BJ (cell line): ENCODE measurements at places on chromosomes 12 and 14. TPM values are rescaled to one million over a fixed set of nuclear protein-coding genes. Genes with fewer than 3 reads are reported as not detected.

- DNase-seq: no peak
Observed at GRCh38 chr12:116370886-116371580, 93.5 kb upstream of the MED13L start.

The RTL1 gene
- not detected in 2 replicates for polyA plus RNA-seq

The DLK1 gene
- not detected in 2 replicates for polyA plus RNA-seq

GRCh38 chr12:52703878-52704277 is 554 bp upstream of the KRT77 start:
- DNase-seq: no peak

The OR6C2 gene
- polyA plus RNA-seq: not detected in 2 replicates

DNA sequence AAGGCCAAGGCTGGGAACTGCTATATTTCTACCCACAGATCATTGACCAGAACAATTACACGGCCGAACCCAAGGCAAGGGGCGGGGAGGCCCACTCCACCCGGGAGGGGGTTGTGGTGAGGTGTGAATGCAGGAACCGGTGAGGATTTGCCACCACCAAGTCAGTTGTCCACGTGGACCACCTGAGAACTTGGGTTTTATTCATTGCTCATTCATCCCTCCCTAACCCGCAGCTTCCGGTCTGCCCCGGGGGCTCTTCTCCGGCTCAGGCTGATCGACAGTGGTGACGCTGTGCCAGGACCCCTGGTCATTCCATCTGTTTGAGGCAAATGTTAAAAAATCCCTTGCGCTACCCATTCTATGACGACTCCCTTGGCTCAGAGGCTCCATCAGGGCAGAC is 127.7 kb upstream of the RTL1 start:
- no peak for DNase-seq

The B4GALNT3 gene
- 0.05 TPM in 1 of 2 replicates, not detected in the other for polyA plus RNA-seq

DNA sequence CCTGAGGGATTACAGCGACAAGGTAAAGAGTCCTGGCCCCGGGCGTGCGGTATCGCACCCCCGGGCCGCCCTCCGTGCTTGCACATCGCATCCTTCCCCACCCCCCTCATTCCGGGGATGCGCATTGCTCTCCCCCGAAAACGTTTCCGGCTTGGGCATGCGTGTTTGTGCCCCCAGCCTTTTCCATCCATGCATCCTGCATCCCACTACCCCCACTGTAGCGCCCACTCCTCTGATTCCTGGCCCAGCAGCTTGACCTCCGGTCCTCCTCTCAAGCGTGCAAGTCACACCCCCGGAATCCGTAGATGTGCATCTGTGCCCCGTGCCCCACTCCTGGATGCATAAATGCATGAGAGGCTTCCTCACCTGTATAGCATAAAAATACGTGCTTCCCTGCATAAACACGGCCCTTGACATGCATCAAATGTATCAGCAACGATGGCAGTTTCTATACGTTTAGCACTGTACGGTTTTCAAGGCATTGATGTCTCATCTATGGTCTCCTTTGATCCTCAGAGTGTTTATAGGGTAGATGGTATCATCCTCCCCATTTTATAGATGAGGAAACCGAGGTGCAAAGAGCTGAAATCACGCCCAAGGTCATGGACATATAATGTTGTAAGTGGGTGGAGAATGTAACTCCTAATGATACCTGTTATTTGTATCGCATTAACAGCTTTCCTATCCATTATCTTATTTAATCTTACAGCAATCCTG is 484 bp downstream of the RIC8B start:
- DNase-seq: no peak

- no peak for DNase-seq
Observed at GRCh38 chr12:18239526-18239925, 21.8 kb upstream of the PIK3C2G start.

DNA sequence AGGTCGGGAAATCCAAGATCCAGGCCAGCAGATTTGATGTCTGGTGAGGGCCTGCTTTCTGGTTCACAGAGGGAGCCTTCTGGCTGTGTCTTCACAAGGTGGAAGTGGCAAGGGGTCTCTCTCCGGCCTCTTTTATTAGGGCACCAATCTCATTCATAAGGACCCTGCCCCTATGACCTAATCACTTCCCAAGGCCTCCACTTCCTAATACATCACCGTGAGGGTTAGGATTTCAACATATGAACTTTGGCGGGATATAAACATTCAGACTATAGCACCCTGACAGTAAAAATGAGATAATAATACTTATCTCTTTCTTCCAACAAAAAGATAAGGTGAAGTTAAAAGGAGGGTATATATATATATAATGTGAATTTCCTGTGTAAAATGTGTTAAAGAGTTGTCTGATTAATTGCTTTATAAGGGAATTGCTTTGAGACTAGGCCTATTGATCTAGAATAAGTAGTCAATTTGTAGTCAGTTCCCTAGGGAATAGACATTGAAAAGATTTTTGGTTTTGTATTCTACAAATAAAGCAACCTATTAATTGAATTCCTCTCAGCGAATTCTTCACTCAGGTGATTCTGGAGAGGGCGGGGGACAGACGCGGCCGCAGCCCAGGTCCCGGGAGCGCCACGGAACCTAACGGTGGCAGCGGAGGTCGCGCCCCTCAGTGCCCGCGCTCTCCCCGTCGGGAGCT is 516 bp upstream of the LGALS3 start:
- DNase-seq: no peak

The ANO4 gene
- polyA plus RNA-seq: 7.1 and 8.0 TPM in 2 replicates

- no peak for DNase-seq
Observed at GRCh38 chr12:50723865-50724264, 40.0 kb upstream of the ATF1 start.

DNA sequence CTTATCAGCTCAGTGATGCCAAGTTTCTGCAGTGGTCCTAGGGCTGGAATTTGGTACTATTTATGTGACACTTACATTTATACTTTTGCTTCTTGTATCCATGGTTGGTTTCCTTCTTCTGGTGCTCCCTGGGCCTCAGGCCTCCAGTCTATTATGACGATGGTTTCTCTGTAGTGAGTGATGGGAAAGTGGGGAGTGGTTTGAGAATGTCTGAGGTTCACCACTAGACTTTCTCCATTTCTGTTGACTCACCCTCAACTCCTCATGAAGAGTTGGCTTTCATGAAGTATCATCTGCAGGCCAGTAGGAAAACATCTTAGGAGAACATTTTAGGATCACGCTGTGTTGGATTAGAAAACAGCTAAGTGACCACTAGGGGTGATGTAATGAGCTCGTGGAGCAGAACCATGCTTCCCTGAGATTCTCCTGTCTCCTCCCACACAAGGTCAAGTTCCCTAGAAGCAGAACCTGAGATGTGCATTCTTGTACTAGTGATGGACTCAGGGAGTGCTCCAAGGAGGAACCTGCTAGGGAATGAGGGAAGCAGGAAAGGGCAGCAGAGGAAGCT is 32.1 kb downstream of the RPH3A start:
- no peak for DNase-seq
